ENCODE measurements at places on chromosomes 5 and 9. TPM values are rescaled to one million over a fixed set of nuclear protein-coding genes. Genes with fewer than 3 reads are reported as not detected.

The ANKRD18B gene
- 8.6 TPM for polyA plus RNA-seq

- DNase-seq: no peak
These were observed at the start of gene RABL6 for GRCh38 chr9:136807281-136808074. Gene RABL6, plus strand, starts transcription at chr9:136807948. Its CDS starts 249 bp downstream, at chr9:136808197.

DNA sequence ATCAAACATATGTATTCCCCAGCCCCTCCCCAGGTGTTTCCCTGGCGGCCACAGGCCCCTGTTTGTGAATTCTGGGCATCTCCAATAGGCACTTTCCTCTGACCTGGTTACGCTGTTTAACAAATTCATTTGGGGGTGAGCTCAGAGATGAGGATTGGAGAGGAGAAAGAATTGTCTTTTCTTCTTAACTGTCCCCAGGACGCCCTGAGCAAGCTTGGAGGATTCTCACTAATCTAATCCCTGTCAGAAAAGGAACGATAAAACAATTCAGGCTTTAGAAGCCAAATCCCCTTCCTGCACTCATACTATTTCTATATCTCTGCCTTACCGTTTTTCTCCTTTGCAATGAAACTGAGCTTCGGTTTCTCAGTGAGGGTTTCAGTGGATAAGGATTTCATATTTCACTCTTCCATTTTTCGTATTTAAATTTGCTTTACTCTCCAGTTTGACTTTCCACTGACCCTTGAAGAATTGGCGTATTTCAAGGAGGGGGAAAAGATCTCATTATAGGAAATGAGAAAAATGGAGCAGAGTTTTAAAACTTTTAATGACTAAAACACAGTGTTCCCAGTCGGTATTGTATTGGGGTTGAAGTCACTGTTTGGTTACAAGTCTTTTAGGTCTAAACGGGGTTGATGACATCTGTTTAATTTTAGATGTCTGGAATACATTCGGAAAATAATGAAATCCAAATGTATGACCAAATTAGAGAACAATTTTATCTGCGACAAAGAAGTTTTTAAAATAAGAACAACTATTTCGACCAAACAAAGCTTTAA lies 180.1 kb downstream of the MACROH2A1 start:
- DNase-seq: no peak

DNA sequence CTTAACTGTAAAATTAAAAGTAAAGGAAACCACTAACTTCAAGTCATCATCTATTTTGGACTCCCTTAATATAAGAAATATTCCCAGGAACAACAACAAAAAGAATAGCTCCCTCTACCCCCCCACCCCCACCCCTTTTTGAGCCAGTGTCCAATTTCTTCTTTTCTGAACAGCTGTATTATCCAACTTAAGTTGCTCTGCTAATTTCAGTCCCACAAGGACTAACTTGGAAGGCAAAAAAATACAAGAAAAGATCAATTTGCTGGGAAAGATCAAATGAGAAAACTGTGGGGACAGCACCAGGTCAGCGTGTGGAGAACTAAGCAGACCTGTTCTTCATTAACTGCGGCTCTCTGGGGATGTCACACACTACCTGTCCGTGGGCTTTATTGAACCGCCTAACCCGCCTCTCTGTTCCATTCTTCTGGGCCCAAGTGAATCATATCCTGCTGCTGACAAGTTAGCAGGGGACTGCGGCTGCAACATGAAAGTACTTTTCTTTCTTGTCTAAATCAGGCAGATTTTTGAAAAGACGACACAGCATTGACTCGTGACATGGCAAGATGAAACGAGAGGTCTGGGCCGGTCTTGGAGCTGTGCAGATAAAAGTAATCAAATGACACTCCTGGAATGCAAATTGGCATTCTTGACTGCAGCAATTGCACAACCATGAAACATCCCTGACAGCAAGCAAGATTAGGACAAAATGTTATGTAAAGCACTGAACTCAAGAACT lies 2.7 kb downstream of the BNC2 start:
- DNase-seq: no peak

DNA sequence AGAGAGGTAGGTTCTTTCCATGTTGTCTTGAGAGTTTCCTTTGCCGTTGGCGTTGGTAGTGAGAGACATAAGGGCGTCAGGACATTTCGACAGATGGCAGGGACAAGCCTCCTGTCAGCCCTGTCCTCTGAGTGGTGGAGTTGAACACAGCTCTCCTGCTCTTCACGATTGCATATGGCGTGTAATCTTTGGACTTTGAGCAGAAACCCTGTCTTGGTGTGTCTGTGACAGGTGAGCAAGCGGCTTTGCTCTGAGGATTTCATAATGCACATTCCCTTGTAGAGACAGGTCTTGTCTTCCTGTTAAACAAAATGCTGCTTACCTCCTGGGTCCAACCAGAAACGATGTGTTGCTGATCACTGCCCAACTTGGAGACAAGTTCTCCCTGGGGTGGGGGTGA lies 146.5 kb downstream of the NXNL2 start:
- DNase-seq: no peak

- DNase-seq: no peak
These were observed 49.1 kb upstream of the EXOC3 start for GRCh38 chr5:393846-394275.

DNA sequence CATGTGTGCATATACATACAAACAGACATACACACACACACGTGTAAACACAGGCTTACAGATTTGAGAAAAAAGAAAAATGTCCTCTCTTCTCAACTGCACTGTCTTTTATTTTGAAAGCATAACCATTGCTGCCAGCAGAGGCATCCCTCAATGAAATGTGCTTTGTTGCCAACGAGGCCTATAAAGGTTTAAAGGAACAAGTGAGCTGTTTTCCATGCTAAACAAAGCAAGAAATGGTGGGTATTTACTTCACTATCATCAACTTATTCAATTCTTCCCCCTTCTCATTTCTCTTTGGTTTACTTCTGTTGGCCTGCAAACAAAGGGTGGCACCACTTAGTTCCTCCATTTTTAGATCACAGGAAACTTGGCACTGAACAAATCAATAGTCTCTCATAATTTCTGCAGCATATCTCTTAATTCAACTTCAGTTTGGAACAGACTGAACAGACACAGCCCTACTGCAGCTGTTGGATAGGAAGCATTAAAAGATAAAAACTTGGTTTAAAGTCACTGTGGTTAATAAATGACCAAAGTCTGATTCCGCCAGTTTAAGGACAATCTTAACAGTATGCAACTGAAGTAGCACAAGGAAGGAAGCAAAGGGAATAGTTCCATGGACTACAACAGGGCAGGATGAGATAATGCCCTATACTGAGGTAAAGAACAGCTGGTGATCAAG lies 21.7 kb downstream of the TTC33 start:
- no peak for DNase-seq

GRCh38 chr5:169415371-169415770 lies 114.4 kb upstream of the SLIT3 start:
- no peak for DNase-seq

The OR1Q1 gene
- 0.14 TPM for polyA plus RNA-seq

The SURF2 gene
- 9.9 TPM for polyA plus RNA-seq

GRCh38 chr5:121940617-121941140 lies 21.1 kb upstream of the SRFBP1 start:
- DNase-seq: no peak

- DNase-seq: no peak
These were observed 509.1 kb downstream of the DTWD2 start for GRCh38 chr5:118479285-118479684.

DNA sequence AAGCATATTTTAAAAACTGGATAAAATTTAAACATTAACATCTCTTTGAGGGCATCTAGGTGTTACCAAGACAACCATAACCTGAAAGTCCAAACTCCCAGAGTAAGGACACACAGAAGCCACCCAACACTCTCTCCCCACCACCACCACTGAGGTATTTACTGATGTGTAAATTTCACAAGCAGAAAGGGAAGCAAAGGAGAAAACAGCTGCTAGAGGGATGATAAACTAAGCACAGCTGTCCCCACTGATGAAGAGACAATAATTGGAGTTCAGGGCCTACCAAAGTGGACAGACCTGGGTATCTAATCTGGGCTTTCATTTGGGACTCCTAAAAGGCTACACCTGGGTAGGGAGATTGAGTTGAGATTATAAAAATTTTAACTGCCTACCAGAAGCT lies 63.6 kb downstream of the FRMD3 start:
- no peak for DNase-seq

The FAM81B gene
- polyA plus RNA-seq: not detected

- DNase-seq: no peak
These were observed 3.4 kb downstream of the NOTCH1 start for GRCh38 chr9:136542241-136543040.

The NOL8 gene
- 19.1 TPM for polyA plus RNA-seq

DNA sequence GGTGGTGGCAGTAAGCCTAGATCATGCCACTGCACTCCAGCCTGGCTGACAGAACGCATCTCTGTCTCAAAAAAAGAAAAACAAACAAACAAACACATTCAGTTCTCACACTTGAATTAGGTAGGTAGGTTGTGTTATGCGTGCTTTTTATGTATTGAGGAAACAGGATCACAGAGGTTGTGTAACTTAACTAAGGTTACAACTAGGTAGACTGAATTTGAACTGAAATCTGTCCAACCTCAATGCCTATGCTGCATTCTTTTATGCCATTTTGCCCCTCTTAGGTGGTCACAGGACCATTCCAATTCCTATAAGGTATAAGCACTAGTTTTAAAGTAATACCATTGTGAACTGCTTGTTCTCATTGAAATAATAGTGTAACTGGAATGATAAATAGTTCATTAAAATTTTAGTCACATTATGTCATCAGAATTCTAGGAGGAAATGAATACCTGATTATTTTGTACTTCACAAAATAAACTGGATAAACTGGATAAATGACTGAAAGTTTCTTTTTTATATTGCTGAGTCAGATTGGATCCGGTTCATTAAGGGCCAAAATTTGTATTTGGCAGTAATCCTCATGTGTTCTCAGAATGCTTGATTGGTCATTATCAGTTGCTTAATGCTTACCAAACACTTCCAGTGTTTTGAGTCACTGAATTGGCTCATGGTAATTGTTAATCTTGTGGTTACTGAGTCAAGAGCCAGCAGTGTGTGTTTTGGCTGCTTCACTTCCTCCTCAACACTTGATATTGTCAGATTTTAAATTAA lies 7.1 kb downstream of the UBAP1 start:
- peak; percentile 45 for DNase-seq

GRCh38 chr5:1951165-1951816 lies 68.6 kb upstream of the IRX4 start:
- no peak for DNase-seq

The CDHR2 gene
- not detected for polyA plus RNA-seq

Data from AG04450 (cell line).